ENCODE measurements at places on chromosomes 4 and X.

DNA sequence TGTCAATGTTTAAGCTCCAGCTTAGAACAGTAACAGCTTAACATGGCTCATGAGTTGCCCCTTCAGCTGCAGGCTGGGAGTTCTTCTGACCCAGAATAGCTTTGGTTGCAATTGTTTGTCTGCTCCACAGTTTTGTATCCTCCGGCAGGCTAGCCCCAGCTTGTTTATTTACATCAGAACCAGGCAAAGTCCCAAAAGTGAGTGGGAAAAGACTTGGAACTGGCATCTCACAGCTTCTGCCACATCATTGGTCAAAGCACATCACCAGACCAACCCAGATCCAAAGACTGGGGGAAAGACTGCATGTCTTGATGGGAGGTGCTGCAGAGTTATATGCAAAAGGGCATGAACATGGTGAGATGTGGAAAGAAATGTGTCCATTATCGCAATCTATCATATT is 231.2 kb upstream of the CPEB2 start:
- DNase-seq, result no peak

DNA sequence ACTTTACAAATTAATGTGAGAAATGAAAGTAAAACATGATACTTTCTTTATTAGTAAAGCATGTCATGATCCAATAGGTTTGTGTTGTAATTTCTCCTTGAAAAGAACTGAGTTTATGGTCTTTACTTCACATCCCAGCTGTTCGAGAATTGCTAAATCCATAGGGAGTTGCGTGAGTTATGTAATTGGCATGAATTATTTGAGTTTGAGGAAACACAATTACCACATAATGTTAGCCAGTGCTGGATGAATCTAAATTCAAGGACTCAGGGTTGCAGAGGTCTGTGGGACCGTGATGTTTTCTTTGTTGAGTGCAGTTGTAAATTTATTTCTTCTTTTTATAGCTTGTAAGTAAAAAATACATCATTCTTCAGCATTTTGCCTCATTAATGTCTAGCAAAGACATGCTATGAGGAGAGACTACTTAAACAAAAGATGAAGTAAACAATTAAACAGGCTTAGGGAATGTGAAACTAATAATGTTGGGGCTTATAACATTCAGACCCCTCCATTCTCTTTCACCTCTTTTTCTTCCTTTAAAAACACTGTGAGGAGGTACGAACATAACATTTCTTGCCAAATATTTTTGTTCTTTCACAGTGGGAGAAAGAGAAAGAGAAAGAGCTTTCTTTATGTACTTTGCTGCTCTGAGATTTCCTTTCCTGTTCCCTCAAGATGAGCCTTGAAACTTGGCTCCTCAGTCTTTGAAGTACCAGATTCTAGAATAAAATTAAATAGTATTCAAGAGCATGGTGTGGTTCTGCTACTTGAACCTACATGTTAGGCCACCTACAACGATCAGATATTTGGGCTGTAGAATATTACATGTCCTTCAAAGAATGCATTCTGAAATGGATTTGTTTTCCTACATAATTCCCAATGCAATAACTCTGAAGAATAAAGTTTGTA is 159.6 kb upstream of the ANK2 start:
- DNase-seq, result no peak

- no peak for DNase-seq
These were observed 64.2 kb upstream of the DIPK2B start for GRCh38 chrX:45264865-45265264.

GRCh38 chr4:1081689-1082040 is 31.7 kb downstream of the RNF212 start:
- no peak for DNase-seq

- DNase-seq, result no peak
These were observed 32.4 kb downstream of the TNIP2 start for GRCh38 chr4:2723751-2724150.

- no peak for DNase-seq
These were observed 38.5 kb downstream of the TMEM156 start for GRCh38 chr4:38993683-38994082.

DNA sequence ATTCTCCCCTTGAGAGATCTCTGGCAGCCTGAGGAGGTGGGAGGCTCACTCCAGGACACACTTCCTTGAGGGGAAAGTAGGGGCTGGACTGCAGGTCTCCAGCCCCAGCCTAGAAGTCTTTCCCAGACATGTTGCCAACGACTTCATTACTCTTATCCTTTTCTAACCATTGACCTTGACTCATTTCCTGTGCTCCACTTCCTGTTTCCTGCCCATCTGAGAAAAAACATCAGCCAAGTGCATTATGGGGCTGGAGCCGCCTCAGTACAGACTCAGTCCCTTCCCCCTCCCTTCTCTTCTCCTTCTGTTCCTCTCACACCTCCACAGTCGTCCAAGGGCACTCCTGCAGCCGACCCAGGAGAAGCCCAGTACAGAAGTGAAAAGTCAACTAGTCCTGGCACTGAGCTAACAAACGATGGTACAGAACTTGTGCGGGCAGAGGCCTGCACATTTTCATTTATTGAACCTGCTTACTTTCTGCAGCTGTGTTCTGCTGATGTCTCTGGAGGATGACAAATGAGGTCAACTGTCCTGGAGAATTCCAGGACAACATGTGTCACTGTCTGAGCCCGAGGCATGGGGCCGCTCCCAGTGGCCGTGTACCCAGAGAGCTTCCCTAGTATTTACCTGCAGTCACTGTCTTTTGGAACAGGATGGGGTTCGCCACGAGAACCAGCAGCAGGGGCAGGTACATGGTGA is 20.1 kb downstream of the GPR143 start:
- no peak for DNase-seq

DNA sequence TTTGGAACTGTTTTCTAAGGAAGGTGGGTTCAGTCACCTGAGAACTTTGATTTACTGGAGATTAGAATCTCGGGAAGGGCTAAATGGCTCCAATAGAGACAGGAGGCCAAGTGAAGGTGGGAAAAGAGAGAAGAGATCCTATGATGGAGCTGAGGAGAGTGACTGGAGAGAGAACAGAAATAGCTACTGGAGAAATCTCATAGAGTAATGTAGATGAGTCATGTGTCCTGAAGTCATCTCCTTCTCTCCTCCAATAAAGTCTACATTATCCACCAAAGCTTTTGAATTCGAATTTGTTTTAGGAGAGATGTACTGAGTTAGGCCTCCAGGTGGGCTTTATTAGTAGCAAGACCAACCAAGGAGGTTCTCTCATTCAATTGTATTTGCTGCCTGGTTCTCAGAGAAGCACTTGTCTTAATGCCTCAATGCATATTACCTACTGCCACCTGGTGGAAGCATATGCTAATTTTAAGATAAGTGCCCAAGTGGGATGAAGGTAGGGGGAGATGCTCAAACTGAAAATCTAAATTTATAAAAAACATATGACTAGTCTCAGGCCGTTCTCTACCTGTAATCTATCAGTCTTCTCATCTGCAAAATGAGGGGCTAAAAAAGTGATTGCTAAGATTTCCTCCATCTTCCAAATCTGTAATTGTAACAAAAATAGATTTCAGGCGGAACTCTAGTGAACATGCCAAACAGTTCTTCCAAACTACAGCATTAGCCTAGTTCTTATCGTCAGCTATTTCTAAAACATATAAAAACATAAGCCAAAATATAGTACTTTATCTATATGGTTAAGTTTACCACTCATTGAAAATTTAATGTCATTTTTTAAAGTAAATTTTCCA is 24.4 kb downstream of the TXK start:
- no peak for DNase-seq

- no peak for DNase-seq
These were observed 64.1 kb downstream of the ANXA5 start for GRCh38 chr4:121632636-121633035.

DNA sequence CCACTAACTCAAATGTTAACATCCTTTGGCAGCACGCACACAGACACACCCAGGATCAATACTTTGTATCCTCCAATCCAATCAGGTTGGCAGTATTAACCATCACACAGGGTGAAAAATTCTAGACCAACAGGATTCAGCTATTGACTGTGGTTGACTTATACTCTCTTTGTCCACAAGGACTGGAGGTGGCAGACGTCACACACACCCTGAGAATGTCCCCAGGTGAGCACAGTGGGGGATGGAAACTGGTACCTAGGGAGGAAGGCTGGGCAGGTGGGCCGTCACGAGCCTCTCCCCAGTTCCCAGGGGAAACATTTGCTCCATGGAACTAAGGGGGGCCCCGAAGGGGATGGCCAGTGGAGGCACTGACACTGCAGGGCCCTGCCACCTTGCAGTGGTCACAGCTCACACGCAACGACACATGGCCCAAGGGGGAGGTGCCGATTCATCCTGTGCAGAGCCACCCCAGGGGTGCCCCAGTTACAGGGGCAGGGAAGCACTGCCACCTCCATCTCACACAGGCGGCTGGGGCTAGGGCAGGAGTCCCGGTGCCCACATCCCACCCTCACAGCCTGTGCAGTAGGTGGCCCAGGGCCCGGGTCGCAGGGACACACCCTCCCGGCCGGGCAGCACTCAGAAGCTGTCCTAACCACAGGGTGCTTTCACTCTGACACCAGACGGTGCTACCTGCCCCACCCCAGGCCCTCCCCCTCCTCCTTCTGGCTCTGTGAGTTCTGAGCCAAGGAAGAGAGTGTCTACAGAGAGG is 17.4 kb downstream of the ZFYVE28 start:
- DNase-seq, result no peak

- DNase-seq, result no peak
These were observed 205.1 kb downstream of the PPP3CA start for GRCh38 chr4:101142259-101142658.

DNA sequence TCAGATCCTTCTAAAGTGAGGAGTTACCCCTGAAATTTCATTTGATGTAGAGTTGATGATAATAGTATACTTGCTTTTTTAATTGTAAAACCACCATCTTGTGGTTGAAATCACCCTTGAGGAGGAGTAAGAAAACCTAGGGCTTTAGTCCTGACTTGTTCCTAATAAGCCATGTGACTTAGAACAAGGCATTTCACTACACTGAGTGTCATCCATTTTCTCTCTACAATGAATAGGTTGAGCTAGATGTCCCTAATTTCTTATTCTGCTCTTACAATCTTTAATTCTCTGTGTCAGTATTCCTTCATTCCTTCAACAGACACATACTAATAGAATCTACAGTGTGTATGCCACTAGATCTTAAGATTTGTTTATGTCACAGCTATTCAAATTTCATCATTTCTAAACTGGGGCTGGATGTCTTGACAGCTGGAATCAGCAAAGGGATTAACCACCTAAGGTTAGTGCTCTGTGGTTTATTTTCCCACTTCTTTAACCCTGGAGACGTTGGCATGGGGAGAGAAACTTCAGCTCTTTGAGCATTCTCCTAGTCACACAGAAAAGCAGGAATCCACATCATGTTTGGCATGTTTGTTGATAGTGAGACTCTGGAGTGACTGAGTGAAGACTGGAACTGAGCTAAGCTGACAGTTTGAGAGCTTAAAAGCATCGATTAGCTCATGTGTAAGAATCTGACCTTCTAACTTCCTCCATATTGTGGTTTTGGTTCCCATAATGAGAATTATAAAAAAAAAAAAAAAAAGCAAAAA is 246.3 kb downstream of the NDST4 start:
- no peak for DNase-seq

DNA sequence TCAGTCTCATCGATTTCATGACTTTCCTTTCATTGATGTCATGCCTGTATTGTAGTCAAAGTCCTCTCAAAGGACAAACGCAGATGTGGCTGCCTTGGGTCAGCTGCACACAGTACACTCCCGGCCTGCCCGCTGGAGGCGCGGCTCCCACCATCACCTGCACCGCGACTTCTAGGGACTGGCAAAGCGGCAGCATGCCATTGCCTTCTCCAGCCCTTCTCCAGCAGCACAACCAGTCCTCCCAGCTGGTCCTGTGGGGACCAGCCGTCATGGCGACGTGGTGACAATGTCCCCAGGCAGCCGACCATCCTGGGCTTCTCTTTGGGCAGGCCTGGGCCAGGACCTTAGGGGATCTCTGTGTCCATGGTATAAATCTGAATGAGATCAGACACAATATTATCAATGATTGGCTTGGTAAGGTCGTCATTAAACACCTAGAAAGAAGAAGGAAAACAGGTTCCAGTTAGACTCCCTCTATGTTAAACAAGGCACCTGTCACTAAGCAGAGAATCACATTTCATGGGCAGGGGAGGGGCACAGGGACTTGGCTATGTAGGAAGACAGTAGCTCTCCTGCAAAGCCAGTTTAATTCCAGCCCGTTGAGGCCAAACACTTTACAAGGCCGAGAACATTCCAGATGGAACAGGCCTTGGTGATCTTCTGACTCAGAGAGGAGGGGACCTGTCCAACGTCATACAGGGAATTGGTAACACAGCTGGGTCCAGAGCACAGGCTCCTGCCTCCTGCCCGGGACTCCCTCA is 10.7 kb downstream of the CCNQ start:
- no peak for DNase-seq

- DNase-seq, result no peak
These were observed 507.0 kb downstream of the PPARGC1A start for GRCh38 chr4:23382879-23383278.

- no peak for DNase-seq
These were observed 89.2 kb upstream of the GPM6B start for GRCh38 chrX:13906093-13906492.

DNA sequence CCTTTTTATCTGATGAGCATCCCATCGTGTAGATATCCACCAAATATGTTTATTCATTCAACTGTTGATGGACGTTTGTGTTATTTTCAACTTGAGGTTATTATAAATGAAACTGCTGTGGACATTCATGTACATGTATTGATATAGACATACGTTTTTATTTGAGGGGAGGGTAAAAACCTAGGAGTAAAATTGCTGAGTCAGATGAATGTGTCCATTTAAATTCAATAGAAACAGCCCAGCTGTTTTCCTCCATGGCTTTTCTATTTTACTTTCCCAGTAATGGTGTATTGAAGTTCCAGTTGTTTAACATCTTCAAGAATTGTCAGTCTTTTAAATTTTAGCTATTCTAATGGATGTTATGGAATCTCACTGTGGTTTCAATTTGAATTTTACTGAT is 348.7 kb upstream of the GALNTL6 start:
- DNase-seq, result no peak

All from left hindlimb (tissue), 1 donor.